ENCODE measurements at places on chromosomes 6 and 20.

- DNase-seq, result no peak
Observed at GRCh38 chr6:2651536-2651935, 99.2 kb downstream of the MYLK4 start.

- DNase-seq, result no peak
Observed at GRCh38 chr6:1960486-1961142, 284.8 kb downstream of the GMDS start.

GRCh38 chr20:57658833-57659516, 38.7 kb upstream of the ZBP1 start:
- DNase-seq, result no peak

GRCh38 chr6:324729-325125, 32.4 kb downstream of the DUSP22 start:
- DNase-seq, result no peak

GRCh38 chr20:21702553-21703470, 2.7 kb upstream of the PAX1 start:
- DNase-seq, result peak; percentile 54

DNA sequence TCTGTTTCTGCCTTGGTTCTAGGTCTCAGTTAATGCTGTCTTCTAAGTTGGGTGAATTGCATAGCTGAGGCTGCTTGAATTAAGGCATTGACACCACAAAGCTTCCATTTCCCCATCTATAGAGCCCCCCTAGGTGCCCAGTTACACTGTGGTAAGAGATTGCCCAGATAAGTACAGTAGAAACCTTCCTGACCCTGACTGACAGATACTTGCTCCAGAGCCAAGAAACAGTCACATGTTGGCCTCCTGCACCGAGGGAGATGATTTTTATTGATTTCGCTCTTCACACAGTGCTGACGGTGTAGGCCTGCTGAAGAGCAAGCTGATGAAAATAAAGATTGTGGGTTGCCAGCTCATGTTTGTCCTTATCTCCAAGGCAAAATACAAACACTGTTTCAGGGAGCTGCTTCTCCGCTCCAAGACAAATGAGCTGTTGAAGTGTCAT, 67.9 kb downstream of the TRMT11 start:
- DNase-seq, result no peak

GRCh38 chr20:48898210-48898609, 23.3 kb upstream of the ARFGEF2 start:
- no peak for DNase-seq

DNA sequence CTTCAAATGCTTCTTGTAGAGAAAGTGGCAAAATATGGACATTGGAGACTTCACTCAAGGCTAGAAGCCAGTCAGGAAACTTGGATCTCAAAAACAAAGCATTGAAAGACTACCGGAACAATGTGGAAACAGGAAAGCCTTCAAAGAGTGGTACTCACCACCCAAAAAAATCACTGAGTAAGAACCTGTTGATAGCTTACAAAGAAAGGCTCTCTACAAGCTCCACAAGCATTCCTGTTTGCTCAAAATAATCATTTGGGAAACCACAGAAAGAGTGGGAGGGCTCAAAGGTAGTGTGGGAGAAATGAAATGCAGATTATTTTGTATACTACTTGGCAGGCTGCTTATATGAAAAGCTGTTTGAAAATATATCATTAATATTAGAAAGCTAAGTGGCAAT, 9.5 kb upstream of the DST start:
- no peak for DNase-seq

DNA sequence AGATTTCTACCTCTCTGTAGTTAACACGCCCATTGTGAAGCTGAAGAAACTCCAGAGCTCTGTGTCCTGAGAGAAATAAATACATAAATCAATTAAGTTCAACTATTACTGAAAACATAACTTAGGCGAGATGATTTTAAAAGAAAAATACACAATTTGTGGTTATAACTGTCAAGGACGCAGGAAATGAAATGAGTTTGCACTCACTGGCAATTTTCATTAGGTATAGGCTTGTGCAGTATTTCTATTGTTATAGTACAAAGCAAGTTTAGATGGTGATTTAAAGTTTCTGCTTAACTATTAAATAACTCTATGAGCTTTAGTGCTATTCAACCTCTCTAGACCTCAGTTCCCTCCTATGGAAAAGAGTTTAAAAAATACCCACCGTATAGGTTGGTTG, 3.3 kb downstream of the GPLD1 start:
- no peak for DNase-seq

GRCh38 chr20:57998276-57998675, 230.2 kb downstream of the ANKRD60 start:
- DNase-seq, result no peak

- no peak for DNase-seq
Observed at GRCh38 chr20:7375905-7376304, 564.4 kb downstream of the HAO1 start.

- no peak for DNase-seq
Observed at GRCh38 chr6:67775333-67775732, 859.7 kb upstream of the ADGRB3 start.

DNA sequence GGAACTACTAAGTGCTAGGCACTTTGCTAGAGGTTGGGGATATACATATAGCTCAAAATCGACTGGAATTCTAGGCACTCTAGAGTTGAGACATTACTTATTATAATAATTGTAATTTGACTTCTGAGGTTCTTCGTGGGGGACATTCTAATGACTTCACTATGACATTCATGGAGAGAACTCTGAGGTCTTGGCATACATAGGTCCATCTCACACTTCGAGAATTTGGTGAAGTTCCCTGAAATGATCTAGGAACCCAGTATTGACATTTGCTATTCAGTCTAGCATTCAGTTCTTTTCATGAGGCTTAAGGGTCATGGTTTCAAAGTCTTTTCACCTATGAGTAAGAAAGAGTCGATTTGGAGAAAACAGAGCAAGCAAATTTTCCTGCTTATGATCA, 446.6 kb upstream of the JAG1 start:
- DNase-seq, result no peak

DNA sequence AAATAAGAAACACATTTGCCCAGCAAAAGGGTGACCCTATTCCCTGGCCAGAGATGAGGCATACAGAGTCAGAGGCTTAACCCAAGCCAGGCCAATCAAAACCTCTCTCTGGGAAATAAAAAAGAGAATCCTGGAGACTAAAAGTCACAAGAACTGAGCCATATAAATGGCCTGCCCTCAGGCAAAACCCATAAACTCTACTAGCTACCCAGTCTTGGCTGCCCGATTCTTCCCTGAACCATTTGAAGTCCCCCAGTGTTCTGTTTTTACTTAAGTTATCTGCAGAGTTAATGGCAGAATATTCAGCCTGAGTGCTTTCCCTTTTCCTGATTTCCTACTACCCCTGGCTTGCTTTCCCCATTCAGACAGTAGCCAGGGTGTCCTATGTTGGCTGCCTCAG, 13.9 kb downstream of the KCNK15 start:
- no peak for DNase-seq

- DNase-seq, result no peak
Observed at GRCh38 chr6:32602383-32602782, 12.7 kb upstream of the HLA-DRB1 start.

- no peak for DNase-seq
Observed at GRCh38 chr6:166673309-166673708, 46.3 kb upstream of the RPS6KA2 start.

- no peak for DNase-seq
Observed at GRCh38 chr6:56992703-56993102, 37.8 kb downstream of the BEND6 start.

Data from stimulated activated CD4-positive, alpha-beta T cell treated with anti-CD3 and anti-CD28 coated beads, Interleukin-1b, Interleukin-23, amount 100 ng/mL, for 48 hours (primary cell).